ENCODE measurements at places on chromosomes 1 and 21.

DNA sequence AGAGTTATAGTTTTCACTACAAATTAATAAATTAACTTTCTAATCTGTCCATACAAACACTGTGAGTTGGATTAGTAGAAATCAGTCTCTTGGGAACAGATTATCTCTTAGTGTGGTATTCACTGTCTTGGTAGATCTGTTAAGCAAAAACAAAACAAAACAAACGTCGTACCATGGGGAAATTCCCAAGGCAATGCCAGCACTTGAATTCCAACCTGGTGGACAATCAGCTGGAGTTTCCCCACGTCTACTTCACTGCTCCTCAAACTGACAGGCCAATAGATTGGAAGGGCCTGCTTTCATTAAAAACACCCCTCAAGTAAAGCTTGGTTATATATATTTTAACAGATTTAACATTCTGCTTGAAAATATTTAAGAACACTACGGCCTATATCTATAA lies 31.9 kb downstream of the GDAP2 start:
- DNase-seq = no peak

DNA sequence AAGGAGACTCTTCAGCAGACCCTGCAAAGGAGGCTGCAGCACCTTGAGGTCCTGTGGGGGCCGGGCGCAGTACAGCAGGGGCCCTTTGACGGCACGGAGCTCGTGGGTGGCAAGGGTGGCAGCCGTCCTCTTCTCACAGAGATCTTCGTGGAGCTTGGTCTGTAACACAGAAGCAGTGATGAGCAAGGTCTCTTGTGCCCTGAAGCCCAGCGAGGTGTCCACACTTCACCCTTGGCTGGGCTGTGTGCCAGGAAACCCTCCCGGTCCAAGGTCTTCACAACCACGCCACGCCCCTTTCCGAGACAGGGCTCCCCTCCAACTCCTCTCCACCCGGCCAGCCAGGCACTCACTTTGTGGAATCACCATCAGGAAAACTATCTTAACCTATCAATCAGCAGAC lies 11.3 kb downstream of the LRRC47 start:
- no peak for DNase-seq

DNA sequence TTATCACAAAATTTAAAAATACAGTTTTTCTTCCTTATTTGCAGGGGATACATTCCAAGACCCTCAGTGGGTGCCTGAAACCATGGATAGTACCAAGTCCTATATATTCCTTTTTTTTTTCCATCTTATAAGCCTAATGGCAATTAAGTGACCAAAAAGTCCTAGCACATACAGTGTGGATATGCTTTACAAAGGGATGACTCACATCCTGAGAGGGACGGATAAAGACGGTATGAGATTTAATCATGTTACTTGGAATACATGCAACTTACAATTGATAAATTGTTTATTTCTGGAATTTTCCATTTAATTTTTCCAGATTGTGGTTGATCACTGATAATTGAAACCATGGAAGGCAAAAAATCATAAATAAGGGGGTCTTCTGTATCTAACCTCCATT lies 181.2 kb upstream of the BRINP3 start:
- no peak for DNase-seq

GRCh38 chr21:36202726-36203602 lies 46.3 kb downstream of the DOP1B start:
- no peak for DNase-seq

DNA sequence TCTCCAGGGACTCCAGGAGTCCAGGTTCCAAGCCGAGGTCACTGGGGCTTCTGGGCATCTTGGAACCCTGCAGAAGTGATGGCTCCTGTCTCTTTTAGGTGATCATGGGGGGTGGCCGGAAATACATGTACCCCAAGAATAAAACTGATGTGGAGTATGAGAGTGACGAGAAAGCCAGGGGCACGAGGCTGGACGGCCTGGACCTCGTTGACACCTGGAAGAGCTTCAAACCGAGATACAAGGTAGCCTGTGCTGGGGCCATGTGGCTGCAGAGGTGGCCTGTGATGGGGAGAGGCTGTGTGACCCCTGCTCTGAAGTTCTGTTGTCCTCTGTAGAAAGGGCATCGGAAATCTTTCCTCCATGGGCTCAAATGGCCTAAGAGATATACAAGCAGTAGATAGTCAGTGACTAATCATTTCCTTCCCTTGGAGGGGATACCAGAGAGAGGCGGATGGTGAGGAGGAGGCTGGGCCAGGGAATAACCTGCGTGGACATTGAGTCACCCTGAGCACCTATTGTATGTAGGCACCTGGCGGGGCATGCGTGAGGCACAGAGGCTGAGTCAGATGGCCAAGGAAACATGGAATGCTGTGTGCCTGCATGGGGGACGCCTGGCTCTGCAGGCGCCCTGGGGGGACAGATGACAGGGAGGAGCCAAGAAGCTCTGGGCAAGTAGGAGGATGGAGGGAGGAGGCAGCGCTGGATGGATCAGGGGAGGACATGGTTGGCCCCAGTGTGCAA lies 59.0 kb downstream of the ALPL start:
- no peak for DNase-seq

DNA sequence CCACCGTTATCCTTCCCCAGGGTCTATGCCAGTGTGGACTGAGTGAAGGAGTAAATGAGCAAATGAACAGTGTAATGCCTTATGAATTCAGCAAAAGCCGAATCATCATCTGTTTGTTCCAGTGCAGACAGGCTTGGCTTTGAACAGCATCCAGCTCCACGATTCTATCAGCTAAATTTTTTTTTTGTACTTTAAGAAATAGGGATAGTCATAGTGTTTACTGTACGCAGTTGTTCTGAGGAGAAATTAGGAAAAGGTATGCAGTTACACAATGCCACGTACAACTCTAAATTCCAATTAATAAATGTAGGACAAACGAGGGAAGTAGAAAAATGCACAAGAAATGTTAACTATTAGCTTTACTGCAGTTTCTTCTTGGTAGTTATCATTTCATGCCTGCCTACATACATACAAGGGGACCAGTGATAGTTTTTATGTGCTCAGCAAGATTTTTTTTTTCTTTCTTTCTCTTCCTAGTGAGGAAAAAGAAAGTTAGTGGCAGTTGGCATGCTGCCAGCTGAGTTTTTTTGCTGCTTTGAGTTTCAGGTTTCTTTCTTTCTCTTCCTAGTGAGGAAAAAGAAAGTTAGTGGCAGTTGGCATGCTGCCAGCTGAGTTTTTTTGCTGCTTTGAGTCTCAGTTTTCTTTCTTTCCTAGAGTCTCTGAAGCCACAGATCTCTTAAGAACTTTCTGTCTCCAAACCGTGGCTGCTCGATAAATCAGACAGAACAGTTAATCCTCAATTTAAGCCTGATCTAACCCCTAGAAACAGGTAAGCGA lies at the start of gene IFI44L:
TSS of gene IFI44L (plus strand) at position 646 of the 777 bp plus-strand sequence. CDS start 7,468 bp downstream, outside the sequence.
- no peak for DNase-seq

DNA sequence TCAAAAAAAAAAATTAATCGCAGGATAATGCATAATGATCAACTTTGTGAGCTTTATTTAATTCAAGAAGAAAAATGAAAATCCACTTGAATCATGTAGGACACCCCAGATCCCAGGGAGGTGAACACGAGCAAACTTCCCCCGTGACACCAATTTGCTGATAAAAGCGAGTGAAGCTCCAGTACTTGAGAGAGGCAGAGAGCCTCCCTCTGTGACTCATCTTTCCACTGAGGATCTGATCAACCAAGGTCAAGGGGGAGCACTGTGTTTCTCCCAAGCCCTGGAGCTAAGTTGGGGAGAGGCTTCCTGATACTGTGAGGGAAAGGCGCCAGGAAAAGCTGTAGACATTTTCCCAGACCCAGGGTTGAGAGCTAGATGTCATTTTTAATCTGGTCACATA lies 160.9 kb downstream of the SLC44A5 start:
- no peak for DNase-seq

GRCh38 chr21:41289431-41289830 lies 27.2 kb upstream of the FAM3B start:
- no peak for DNase-seq

GRCh38 chr1:175794586-175794985 lies 51.2 kb upstream of the TNR start:
- DNase-seq = no peak

- DNase-seq = no peak
Measured at GRCh38 chr1:93805027-93805610, 73.9 kb downstream of the DNTTIP2 start.

GRCh38 chr1:119715542-119715941 lies 3.8 kb downstream of the PHGDH start:
- no peak for DNase-seq

DNA sequence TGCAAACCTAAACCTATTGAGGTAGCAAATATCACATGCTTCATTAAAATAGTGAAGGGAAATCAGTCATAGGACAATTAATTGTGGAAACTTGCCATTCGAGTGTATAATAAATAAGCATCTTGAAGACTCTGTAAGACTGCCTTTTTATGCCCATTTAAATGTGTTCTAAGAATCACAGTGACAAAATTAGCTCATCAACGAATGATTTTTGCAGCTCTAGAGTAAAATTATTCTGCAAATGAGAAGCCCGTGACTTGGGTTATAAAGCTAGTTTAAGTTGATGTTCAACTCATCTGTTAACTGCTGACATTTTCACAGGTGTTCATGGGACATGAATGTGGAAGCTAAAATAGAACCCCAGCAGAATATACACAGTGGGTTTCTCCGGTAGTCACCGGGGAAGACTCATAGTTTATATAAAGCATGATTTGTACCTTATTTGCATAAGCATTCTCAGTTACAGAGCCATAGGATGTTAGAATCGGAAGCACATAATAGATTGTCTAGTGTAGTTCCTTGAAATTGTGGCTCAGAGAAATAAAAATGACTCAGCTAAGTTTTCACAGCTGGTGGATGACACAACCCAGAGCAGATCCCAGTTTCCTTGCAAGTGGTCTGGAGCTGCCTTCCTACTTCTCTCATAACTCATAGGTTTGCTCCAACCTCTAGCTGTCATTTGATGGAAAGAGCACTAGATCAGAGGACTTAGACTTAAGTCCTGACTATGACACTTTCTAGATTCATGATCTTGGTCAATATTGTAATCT lies 107.3 kb downstream of the UCHL5 start:
- peak; percentile 13 for DNase-seq

DNA sequence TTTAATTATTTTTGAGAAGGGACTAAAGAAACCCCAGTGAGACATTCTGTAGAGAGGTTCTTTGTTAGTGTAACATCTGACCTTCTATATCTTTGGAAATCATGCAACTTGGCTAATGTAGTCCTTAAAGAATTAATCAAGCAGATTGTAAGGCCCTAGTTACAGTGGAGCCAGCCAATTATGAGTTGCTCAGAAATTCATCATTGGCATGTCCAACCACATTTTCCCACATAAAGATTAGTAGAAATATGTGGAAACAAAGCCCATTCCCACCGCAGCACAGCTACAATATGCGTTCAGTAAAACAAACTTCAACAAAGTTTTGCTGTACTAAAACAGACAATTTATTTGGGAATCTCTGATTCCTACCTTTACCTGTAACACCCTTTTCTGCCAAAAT lies 27.8 kb downstream of the WNT2B start:
- DNase-seq = no peak

DNA sequence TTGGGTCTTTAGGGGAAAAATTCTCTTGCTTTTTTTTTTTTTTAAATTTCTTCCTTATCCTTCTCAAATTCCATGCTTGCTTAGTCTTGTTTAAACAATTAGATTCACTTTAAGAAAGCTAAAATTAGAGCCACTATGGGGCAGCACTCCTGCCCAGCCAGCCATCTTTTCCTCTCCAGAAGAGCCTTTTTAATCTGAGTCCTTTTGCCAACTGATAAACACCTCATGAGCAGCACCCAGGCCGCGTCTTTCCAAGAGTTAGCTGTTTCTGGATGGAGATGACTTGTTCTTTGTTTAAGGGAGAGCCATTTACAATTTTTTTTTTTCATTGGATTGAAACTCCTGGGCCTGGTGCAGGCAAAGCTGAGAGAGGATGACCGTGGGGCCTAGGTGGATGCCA lies 53.3 kb upstream of the TSPAN2 start:
- DNase-seq = no peak

DNA sequence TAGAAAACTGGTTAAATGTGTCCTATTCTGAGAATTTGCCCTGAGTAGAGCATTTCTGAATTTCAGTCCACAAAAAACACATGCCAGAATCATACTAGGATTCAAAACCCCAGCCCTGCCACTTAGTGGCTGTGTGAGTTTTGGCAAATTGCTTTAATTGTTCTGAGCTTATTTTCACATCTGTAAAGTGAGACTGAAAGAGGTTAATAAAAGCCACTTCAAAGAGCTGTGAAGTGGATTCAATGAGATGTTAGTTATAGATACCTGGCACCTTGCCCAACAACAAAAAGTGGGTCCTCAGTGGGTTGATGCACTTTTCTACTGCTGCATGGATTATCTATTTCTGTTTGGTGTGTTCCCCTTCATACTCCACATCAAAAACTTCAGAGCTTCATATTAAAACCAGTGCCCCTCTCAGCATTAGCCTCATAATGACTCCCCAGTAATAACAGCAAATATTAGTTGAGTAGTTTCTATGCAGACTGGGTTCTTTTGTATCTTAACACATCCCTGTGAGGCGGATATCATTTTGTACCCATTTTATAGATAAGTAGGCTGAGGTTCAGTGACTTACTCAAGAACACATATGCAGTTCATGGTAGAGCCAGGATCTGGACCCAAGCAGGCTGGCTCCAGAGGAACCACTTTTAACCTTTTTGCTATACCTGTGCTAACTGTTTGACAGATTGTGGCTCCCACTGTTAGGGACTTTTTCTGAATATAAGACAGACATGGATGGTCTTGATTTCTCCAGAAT lies 14.2 kb upstream of the ADORA3 start:
- DNase-seq = no peak

GRCh38 chr1:59434336-59434735 lies 137.4 kb downstream of the FGGY start:
- DNase-seq = no peak

DNA sequence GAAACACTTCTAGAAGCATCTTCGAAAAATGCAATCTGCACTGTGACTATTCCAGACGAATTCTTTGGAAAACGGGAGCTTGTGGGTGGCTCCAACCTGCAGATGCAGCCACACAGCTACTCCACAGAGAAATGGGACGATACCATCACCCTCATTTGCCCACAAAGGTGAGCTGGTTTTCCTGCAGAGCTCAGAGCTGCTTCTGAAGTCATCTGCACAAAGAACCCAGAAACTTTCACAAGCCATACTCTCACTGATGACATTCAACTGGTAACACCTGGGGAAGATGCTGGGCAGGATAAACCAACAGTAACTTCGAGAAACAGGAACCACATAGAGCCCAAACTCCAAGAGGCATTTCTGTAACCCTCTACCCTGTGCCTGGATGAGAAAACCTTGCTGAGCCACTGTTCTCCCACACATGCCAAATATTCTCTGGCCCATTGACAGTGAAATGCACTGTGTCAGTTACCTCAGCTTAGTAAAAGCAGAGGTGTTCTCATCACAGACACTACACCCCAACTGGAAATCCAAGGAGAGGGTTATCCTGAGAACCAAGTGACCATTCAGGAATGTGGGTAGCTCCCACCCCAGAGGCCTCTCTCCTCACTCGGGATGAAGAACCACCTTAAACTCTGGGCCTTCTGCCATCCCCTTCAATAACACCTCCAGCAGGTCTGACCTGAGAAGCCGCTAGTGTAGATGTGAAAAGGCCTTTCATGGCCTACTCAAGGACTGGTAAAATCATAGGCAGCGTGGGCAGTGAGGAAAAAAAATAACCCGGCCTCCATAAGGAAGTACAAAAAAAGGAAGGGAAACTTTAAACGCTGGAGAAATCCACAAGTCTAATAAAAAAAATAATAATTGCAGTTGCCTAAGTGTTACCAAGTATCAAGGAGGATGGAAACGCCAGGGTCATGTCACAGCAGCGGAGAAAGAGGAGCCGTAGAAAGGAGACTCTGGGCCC lies 56.7 kb downstream of the HSF2BP start:
- DNase-seq = no peak

GRCh38 chr1:82775406-82776000 lies 974.8 kb downstream of the ADGRL2 start:
- no peak for DNase-seq
